ENCODE measurements at places on chromosomes 12 and 14.

DNA sequence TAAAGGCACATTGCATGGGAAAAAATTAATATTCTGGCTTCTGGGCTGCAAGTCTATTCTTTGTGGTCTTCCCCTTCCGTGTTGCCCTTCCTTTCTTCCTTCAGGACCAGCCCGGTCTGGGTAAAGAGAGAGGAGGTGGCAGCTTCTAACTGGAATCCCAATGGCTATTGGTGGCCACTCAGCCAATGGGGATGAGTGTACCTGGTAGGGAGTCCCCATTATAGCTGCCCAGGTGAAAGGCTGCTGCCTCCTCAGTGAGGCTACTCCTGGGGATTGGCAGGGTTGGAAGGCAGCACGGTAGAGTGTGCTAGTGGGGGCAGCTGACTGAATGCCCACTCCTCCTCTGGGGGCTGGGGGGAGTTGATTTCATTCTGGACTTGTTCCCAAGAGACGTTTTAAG lies 112.6 kb downstream of the RBM19 start:
- DNase-seq = no peak

DNA sequence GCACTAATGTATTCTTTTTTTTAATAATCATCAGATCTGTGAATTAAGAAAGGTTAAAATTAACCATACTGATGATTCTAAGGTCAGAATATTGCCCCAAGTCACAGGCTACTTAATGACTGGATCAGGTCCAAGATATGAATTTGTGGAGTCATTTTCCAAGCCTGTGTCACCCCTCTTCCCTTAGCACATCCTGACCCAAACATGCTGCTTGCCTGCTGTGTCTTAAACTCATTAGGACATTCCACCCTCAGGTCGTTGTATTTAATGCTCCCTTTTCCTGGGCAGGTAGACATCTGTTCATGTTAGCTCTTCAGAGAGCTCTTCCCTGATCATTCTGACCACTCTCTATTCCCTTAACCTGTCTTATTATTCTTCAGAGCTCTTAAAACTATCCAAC lies 463.5 kb upstream of the PDE3A start:
- no peak for DNase-seq

DNA sequence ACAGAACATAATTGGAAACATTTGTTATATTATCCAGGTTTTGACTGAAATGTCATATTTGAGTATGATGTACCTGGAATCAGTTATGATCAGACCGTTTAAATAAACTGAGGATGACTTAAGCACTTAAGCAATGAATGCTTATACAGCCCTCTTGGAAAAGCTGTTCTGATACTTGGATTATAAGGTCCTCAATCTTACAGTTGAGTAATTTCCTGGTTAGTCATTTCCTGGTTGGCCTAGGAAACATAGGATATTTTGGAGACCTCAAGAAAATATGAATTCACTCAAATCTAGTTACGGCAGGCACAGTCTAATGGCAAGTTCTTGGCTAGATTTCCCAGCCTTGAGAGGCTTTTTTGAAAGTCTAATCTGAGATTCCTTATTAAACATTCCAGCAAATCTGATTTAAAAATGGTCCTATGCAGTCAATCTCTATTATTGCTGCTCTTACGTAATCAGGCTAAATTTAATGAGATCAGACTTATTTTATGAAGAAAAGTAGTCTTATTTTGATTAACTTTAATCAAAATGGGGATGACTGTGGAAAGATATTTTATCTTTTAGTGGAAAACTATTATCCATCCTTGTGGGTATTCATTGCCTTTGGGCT lies 447.2 kb downstream of the SNAPC1 start:
- no peak for DNase-seq

- DNase-seq = no peak
Observed at GRCh38 chr14:64217308-64217707, 76.9 kb downstream of the ESR2 start.

- DNase-seq = no peak
Observed at GRCh38 chr12:1634590-1635191, 5.7 kb downstream of the WNT5B start.

DNA sequence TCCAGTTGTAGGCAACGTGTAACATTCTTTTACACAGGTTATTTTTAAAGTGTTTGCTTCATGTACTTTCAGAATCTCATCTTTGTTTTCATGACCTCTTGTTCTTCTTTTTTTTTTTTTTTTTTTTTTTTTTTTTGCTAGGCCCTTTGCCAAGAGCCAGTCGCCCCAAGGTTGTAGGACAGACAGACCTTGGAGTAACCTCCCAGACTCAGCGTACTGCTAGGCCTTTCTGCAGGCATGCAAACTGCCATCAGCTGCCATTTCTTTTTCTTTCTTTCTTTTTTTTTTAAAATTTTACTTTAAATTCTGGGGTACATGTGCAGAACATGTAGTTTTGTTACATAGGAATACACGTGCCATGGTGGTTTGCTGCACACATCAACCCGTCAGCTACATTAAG lies 452.3 kb upstream of the MDGA2 start:
- DNase-seq = no peak

DNA sequence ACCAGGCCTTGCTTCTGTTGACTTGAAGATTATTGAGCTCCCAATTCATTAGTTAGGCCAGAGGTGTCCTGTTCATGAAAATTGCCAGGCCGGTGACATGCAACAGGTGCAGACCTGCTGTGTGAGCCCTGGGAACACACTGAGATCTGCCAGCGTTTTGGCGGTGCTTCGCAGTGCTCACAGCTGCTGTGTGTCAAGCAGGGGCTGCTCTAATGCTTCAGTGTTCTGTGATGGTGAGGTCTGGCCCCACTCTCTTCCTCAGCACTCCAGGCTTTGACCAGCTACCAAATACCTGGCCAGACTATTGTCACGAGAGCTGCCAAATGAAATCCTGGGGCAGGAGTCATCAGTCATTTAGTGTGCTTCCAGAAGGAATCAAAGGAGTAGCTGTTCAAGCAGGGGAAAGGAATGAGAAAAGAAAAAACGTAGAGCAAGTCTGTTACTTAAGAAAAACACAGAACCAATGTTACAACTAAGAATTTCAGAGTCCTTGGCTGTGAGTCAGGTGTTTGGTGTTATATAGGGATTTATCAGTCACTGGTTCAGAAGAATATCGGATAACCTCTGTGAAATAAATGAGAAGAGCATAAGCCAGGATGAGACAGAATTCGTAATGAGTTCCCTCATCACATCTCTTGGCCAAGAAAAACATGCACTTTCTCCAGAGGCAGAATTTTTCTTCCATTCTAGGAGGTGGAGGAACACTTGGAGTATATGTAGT lies 150.8 kb downstream of the FBXL14 start:
- no peak for DNase-seq

DNA sequence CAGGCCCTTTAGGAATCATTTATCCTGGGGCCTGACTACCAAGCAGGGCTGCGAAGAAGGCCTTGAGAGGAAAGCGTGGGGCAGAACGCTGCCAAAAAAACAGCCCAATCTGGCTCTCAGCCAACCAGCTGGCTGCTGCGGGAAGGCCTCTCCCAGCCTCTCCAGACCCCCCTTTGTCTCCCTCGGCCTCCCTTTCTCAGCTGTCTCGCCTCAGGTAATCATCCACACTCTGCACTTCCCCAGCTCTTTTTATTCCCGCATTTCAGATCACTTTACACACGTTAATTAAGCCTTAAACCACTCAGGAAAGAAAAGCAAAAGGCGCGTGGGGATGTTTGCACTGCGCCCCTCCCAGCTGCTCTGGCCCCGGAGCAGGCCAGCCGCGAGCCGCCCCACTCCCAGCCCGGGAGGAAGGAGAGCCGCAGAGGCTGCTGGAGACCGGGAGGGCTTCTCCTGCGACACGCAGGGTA lies 208.2 kb upstream of the FOXN3 start:
- no peak for DNase-seq

GRCh38 chr12:131119936-131120335 lies 166.2 kb downstream of the ADGRD1 start:
- DNase-seq = no peak

GRCh38 chr12:27667540-27667939 lies 28.7 kb upstream of the REP15 start:
- no peak for DNase-seq

DNA sequence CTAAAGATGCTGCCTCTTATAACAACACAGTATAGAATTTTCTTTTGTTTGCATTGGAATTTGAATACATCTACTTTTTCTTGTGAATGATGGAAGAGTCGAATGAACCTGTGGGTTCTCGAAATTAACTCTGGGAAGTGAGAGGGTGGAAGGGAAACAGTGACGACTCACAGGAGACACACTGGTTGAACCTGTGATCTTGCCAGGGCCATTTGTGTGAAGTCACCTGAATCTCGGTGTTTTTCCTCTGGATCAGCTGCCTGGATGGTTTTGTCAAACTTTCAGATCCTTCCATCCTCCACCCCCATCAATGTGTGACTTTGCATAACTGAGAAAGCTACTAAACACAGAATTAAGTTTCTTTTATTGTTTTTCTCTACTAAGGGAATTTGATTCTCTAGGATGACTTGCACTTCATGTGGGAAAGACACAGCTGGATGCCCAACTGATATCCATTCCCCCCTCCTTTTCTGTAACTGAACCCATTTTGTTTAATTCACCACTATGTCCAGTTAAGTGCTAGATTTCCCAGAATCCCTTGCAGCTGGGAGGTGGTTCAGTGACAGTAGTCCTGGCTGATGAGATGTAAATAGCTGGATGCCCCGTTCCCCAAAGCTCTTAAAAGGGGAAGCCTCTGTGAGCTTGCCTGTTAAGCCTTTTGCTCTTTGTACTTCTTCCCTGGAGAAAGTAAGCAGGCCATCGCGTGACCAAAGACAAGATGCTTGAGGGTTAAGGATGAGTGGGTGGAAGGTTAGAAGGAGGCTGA lies 6.3 kb downstream of the PPFIBP1 start:
- DNase-seq = no peak

GRCh38 chr14:64720131-64720576 lies 15.9 kb downstream of the PLEKHG3 start:
- no peak for DNase-seq

GRCh38 chr14:79709573-79709972 lies 501.7 kb downstream of the DIO2 start:
- no peak for DNase-seq

DNA sequence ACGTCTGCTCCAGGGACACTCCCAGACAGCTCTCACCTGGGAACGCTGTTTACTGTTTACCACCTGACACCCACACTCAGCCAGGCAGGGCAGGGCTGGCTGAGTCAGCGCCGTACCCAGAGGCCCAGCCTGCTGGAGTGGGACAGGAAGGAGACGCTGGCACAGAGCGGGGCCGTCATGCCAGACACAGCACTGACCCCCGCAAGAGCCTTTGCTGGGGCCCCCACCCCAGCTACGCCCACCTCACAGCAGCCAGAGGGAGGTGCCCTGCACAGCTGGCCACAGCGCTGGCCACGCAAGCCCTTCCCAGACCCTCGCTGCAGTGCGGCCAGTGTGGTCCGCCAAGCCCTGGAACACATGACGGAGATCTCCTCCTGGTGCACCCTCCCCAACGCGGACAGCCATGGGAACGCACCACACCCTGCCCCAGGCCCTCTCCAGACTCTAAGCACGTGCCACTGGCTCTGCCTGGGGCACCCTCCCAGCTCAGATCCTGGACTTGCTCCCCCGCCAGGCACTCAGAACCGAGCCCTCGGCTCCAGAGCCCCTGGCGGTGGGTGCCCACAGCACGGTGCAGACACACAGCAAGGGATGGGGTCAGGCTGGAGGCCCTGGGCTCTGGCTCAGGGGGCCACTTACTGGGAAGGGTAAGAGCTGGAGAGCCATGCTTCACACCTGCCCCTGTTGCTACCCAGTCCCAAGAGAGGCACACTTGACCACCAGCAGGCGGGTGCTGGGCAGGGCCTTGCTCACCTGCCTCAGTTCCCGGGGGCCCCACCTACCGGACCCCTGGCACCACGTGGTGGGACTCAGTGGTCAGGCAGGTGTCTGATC lies 5.7 kb downstream of the AHNAK2 start:
- no peak for DNase-seq

DNA sequence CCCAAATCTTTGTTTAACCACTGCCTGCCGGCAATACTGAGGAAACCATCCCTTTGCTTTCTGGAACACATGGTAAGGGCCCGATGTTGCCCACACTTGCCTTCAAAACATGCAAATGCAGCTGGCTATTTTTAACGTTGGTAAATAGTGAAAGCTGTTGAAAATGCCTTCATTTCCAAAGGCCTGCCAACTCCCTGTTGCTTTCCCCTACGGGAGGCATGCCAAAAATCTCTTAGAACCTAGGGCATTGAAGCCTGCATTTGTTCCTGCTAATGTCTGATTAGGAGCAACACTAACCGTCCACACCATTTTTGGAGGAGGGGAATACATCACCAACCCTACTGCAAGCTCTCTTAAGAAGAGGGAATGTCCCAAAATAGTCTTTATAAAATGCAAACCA lies 152.6 kb upstream of the NOS1 start:
- DNase-seq = no peak

- DNase-seq = no peak
Observed at GRCh38 chr14:34087571-34087970, 136.7 kb upstream of the EGLN3 start.

DNA sequence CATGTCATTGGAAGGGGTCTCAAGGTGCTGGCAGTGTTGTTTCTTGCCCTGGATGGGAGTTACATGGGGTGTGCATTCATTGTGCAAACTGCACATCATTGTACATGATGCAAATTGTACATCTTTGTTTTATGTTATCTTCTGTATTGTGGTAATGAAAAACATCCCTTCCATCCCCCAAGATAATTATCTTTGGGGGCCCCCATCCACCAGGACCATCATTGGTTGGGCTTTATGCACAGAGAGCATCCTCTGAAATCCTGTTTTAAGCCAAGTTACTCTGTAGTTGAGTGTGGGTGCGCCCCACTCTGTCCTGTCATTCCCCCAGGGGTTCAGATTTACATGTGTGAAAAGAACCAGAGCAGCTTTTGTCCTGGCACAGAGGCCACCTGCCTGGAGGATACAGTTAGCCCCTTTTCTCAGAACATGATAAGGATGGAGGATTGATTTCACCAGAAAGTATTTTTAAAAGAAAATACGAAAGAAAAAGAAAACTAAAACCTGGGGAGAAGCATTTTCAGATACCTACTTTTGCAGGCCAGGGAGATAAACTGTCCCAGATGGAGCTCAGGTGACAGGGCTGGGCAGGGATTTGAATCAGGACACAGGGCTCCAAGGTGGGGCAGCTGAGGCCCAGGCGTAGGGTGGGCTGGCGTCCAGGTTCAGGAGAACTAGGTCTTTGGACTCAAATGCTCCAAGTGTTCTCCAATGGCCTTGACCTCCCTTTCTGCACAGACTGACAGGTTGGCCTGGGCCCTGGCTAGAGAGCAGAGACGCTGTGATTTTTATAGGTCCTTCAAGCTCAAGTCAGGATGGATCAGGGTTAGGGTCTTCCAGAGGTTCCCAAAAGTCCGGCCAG lies 17.2 kb downstream of the WSCD2 start:
- DNase-seq = no peak

- DNase-seq = no peak
Observed at GRCh38 chr12:269191-269590, 6.6 kb upstream of the SLC6A13 start.

DNA sequence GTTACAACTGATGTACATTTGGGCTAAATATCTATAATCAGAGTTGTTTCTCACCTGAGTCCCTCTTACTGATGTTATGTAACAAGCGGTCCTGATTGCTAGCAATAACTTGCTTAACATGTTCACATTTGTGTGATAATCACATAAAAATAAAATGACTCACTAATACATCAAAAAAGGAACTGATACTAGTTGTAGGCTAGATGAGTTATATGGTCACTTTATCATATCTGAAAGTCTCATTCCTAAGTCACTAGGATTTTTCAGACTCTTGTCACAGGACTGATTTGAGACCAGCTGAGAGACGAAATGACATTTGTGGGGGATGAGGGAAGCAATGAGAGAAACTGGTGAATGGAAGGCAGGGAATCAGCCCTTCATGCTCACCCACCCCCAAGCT lies 34.3 kb downstream of the NKX2-1 start:
- DNase-seq = no peak

- no peak for DNase-seq
Observed at GRCh38 chr12:127987199-127987901, 279.6 kb upstream of the TMEM132C start.

- no peak for DNase-seq
Observed at GRCh38 chr14:72557671-72558070, 336.2 kb downstream of the DPF3 start.
